NCI-H82 (cell line): ENCODE measurements at places on chromosomes 4 and X.

GRCh38 chr4:13944095-13944511 is 316.6 kb upstream of the BOD1L1 start:
- DNase-seq, result no peak

GRCh38 chr4:3276986-3277385 is 15.8 kb upstream of the RGS12 start:
- DNase-seq, result no peak

- no peak for DNase-seq
Observed at GRCh38 chrX:134679221-134679620, 20.9 kb upstream of the PLAC1 start.

GRCh38 chr4:111797455-111798163 is 347.6 kb upstream of the FAM241A start:
- no peak for DNase-seq

DNA sequence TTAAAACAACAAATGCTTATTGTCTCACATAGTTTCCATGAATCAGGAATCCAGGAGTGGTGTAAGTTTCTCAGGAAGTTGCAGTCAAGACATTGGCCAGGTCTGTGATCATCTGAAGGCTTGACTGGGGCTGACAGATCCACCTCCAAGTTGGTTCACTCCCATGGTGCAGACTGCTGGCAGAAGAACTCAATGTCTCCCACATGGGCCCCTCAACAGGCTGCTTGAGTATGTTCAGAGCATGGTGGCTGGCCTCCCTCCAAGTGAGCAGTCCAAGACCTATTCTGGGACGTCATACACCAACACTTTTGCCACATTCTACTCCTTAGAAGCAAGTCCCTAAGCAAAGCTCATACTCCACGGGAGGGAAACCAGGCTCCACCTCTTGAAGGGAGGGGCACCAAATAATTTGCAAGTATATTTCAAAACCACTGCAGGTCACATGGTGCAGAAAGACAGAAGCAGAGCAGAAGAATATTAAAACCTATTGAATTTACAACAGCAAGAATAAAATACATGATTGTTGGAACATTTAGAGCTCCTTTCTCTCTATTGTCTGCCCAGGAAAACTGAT is 35.3 kb downstream of the LGI2 start:
- no peak for DNase-seq

GRCh38 chr4:1542516-1543320 is 136.5 kb upstream of the NKX1-1 start:
- DNase-seq, result no peak

DNA sequence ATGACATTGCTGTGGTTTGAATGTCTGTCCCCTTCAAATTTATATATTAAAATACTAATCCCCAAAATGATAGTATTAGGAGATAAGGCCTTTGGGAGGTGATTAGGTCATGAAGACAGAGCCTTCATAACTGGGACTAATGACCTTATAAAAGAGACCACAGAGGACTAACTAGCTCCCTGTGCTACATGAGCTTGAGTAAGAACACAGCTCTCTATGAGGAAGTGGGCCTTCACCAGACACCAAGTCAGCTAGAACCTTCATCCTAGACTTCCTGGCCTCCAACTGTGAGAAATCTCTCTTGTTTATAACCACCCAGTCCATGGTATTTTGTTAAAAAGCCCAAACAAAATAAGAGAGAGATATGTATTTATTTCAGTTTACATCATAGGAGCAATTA is 242.2 kb upstream of the CTSO start:
- DNase-seq, result no peak
